PC-9 (cell line): ENCODE measurements at places on chromosomes 5 and 9.
A peak's percentile ranks its signal among the peaks of the same experiment; 100 is the strongest.

GRCh38 chr5:157731272-157732129 is at the start of gene THG1L:
Gene THG1L, plus strand, starts transcription at chr5:157731420. Its CDS starts 21 bp downstream, at chr5:157731441.
- H3K36me3 ChIP-seq: peaks cover 7% of the 10 kb centered on the region; the same call in 1 of the 2 replicates
- H3K27me3 ChIP-seq: no peaks in the 10 kb centered on the region
- DNase-seq: peak; percentile 94
- H3K4me3 ChIP-seq: peak within 1 kb of the TSS; percentile 69
- H3K27ac ChIP-seq: peak within 1 kb of the TSS; percentile 80
- 0 out of 2 replicates have a peak, but pooled peaks cover 4% of the 10 kb centered on the region for H3K4me1 ChIP-seq

DNA sequence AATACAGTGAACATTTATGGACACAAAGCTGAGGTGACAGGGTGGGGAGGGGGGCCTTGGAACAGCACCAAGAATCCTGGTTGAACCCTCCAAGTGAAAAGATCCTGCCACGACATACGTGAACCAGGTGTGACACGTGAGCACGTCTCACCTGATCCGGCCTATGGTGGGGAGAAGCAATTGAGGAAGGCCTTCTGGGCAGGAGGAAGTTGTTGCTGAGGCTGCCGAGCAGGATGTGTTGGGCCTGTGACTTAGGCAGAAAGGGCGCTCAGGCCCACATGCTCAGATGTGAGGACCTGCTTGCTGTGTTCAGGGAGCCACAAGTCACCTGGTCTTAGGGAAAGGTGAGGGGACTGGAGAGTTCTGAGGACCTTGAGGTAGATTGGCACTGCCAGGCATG is 2.5 kb upstream of the MAPK9 start:
- H3K27ac ChIP-seq: no peak overlapping the region
- peaks cover 25% of the 10 kb centered on the region for H3K4me1 ChIP-seq
- no peaks in the 10 kb centered on the region for H3K27me3 ChIP-seq
- H3K36me3 ChIP-seq: no peaks in the 10 kb centered on the region
- no peak for DNase-seq
- H3K4me3 ChIP-seq: no peak overlapping the region

DNA sequence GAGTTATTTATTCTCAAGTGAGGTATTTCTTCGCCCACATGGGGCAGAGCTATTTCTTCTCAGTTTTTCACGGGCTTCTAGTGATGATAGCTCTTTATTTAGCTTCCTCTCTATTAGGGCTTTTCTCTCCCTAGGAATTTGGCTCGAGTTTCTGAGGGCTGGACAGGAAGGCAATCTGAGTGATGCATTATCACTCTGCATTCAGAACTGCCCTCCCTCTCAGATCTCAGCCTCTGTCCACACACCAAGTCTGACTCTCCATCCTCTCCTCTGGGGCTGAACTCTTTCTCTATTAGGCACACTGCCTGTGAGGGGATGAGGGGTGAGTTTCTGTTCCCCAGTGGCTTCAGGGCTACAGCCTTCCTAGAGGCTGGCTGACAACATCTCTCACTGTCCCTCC is 14.9 kb upstream of the SCAMP1 start:
- no peaks in the 10 kb centered on the region for H3K27me3 ChIP-seq
- no peak overlapping the region for H3K4me3 ChIP-seq
- H3K27ac ChIP-seq: no peak overlapping the region

DNA sequence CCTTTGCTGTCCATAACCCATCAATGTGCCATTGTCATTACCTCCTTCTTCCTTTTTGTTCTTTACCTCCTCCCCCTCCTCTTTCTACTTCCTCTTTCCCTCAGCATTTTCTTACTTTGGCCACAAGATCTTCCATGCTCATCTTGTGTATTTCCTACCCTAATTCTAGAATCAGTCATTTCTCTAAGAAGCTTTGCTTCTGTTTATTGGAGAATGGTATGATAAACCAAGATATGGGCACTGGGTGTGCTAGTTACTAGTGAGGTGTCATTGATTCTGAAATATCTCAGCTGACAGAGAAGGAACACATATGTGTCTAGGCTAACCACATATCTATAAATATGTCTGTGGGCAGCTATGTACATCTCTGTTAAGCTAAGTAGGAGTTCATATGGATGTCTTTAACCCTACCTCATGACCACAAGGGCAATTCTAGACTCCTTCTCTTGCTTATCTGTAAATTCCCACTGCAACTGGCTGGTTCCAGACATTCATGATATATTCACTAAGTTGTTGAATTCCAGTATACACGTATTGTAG is 2051.3 kb upstream of the CDH9 start:
- no peak for DNase-seq
- no peak overlapping the region for H3K4me3 ChIP-seq
- H3K27me3 ChIP-seq: no peaks in the 10 kb centered on the region

DNA sequence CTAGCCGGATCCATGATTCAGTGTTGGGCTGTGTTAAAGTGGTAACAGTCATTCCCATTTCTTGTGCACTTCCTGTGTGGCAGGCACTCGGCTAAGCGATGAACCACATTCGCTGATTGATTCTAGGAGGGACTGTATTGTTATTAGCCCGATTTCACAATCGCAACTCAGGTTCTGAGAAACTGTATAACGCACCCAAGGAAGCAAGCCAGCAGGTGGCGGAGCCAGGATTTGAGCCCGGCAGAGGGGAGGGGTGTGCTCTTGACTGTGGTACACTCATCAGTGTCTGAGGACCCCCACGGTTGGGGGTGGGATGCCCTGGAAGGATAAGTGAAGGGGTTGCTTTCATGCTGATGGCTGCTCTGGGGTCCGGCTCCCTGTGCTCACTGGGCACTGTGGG is 34.7 kb downstream of the LRSAM1 start:
- no peaks in the 10 kb centered on the region for H3K4me1 ChIP-seq
- H3K27ac ChIP-seq: no peak overlapping the region
- H3K36me3 ChIP-seq: peaks cover 3% of the 10 kb centered on the region; the same call in 1 of the 2 replicates
- no peaks in the 10 kb centered on the region for H3K27me3 ChIP-seq
- no peak overlapping the region for H3K4me3 ChIP-seq
- no peak for DNase-seq

GRCh38 chr5:135568246-135568645 is 10.5 kb downstream of the CXCL14 start:
- H3K36me3 ChIP-seq: no peaks in the 10 kb centered on the region
- H3K4me1 ChIP-seq: no peaks in the 10 kb centered on the region
- no peak overlapping the region for H3K27ac ChIP-seq
- peaks cover 62% of the 10 kb centered on the region for H3K27me3 ChIP-seq
- no peak overlapping the region for H3K4me3 ChIP-seq
- no peak for DNase-seq

DNA sequence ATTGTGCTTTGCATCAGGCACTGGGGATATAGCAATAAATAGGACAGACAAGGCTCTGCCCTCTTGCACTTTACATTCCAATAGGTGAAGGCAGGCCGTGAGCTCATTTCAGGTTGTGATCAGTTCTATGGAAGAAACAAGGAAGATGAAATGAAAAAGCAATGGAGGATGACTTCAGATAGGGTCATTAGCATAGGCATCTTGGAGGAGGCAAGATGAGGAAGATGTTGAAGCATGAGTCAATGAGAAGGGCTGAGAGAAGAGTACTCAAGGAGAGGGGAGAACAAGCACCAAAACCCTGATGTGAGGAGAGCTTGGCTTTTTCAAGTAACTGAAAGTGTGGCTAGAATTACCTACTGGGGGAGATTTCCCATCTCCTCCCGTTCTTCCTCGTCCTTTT is 5.0 kb upstream of the SPARC start:
- no peaks in the 10 kb centered on the region for H3K36me3 ChIP-seq
- H3K4me3 ChIP-seq: no peak overlapping the region
- DNase-seq: peak; percentile 51

GRCh38 chr5:143547342-143547741 is 143.9 kb upstream of the NR3C1 start:
- no peak for DNase-seq
- H3K4me3 ChIP-seq: no peak overlapping the region
- no peak overlapping the region for H3K27ac ChIP-seq
- H3K27me3 ChIP-seq: no peaks in the 10 kb centered on the region
- H3K4me1 ChIP-seq: peaks cover 20% of the 10 kb centered on the region

DNA sequence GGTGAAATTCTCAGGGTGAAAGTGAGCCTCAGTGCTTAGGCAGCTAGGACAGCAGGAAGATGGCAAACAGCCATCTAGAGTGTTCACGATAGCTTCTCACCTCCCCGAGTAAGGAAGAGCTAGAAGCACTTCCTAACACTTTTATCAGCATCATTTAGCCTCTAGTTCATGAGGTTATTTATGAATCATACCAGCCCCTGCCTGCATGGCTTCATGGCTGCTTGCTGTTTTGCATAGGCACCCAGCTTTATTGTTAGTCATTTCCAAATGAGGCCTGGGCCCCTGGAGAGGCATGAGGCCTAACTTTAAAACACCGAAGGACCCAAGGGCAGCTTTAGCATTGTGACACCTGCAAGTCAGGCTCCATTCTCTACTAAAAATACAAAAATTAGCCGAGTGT is 134.9 kb upstream of the PANK3 start:
- H3K4me3 ChIP-seq: no peak overlapping the region
- no peak overlapping the region for H3K27ac ChIP-seq
- DNase-seq: no peak
- H3K4me1 ChIP-seq: no peaks in the 10 kb centered on the region
- H3K36me3 ChIP-seq: no peaks in the 10 kb centered on the region
- peaks cover 34% of the 10 kb centered on the region for H3K27me3 ChIP-seq

DNA sequence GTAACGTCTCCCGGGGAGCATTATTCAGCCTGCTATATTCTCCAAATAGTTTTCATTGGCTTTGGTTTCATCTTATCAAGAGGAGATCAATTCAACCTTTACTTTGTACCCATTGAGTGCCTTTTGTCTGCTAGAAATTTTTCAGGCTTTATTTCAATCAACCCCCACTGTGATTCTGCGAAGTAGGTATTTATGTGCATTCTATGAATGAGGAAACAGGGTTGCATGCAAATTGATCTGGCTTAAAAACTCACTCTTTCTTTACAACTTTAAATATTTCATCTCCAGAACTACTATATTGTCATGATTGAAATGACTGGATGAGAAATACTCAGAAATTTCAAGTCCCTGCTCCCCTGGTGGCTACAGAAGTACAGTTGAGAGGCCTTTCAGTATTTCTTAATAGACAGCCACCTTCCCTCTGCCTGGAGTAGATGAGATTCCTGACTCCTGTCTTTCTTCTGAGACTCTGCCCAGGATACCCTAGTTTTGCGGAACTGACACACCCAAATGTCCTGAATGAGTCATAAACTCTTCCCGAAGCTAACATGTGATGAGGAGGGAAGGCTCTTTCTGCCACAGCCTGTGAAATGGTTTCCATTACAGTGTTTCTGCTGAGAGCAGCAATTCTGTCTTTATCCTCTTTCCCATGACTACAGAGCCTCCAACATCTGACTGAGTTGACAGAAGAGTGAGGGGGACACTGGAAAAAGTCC is 52.6 kb upstream of the TNC start:
- no peaks in the 10 kb centered on the region for H3K36me3 ChIP-seq
- no peaks in the 10 kb centered on the region for H3K27me3 ChIP-seq
- no peak overlapping the region for H3K4me3 ChIP-seq
- no peak overlapping the region for H3K27ac ChIP-seq
- peak; percentile 18 for DNase-seq
